ENCODE measurements at places on chromosomes 4 and X.

- no peak for DNase-seq
Measured at GRCh38 chr4:73715659-73716058, 24.7 kb upstream of the CXCL8 start.

- DNase-seq: no peak
Measured at GRCh38 chr4:125952631-125953030, 637.9 kb downstream of the FAT4 start.

DNA sequence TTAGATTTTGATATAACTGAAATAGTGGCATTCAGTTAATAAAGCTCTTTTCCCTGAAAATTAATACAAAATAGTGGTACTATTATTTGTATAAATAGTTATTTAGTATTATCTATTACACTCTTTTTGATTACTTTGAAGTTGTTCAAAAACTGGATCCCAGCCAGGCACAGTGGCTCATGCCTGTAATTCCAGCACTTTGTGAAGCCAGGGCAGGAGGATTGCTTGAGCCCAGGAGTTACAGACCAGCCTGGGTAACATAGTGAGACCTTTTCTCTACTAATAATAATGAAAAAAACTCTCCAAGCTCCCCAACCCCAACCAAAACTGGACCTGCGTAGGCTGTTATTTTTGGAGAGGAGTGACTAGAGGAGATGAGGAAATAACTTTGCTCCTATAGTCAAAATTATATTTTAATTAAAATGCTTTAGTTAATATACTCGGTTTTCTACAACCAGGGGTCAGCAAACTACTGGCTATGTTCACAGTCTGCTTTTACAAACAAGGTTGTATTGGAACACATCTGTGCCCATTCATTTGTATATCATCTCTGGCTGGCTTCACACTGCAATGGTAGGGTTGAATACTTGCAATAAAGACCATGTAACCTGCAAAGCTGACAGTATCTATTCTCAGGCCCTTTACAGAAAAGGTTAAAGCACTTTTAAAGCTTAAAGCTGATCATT lies 27.6 kb downstream of the GUCY1A1 start:
- no peak for DNase-seq

GRCh38 chr4:76373919-76374552 lies 46.9 kb downstream of the CCDC158 start:
- DNase-seq: no peak

- DNase-seq: no peak
Measured at GRCh38 chrX:68695206-68695845, 47.9 kb downstream of the STARD8 start.

- DNase-seq: no peak
Measured at GRCh38 chr4:159463235-159463634, 360.4 kb downstream of the RAPGEF2 start.

- DNase-seq: no peak
Measured at GRCh38 chr4:20259707-20260106, 8.0 kb downstream of the SLIT2 start.

GRCh38 chr4:38964942-38965775 lies 67.0 kb downstream of the TMEM156 start:
- no peak for DNase-seq

DNA sequence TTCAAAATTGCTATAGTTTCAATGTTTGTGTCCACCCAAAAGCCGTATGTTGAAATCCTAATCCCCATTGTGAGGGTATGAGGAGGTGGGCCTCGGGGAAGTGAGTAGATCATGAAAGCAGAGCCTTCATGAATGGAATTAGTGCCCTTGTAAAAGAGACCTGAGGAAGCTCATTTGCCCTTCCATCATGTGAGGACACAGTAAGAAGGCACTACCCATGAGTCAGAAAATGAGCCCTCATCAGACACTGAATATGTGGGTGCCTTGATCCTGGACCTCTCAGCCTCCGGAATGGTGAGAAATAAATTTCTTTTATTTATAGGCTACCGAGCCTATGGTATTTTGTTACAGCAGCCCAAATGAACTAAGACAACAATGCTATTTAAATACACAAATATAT lies 57.7 kb upstream of the EFHC2 start:
- no peak for DNase-seq

DNA sequence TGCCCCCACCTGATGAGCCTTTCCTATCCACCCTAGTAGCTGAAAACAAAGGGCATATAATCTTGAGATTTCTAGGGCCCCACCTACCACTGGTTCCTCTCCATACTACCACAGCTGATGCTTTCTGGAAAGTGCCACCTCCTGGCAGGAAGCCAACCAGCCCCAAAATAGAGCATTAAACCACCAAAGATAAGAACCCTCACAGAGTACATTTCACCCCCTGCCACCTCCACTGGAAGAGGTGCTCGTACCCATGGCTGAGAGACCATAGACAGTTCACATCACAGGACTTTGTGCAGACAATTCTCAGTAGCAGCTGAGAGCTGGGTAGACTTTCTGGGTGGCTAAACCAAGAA lies 94.1 kb downstream of the IRS4 start:
- no peak for DNase-seq

DNA sequence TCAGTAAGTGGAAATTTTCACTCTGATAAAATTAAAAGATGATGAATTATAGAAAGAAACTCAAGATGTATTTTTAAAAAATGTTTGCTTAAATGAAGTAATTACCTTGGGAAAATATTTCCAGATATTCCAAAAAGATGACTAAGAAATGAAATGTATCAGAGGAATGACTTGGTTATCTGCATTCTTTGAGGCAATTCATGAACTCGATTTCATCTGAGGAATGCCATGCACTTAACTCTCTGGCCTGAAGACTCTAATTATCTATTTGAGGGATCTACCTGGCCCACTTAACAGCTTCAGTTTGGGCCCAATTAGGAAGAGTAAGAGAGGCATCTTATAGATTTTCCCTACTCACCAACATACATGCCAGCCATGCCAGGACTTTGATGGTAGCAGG lies 182.3 kb downstream of the INPP4B start:
- DNase-seq: no peak

All from hypothalamus (tissue), 51 donors.